T47D (cell line): ENCODE measurements at places on chromosomes 1 and 21.

GRCh38 chr1:100266741-100267140 lies 725 bp downstream of the RTCA start:
- no peak for DNase-seq

DNA sequence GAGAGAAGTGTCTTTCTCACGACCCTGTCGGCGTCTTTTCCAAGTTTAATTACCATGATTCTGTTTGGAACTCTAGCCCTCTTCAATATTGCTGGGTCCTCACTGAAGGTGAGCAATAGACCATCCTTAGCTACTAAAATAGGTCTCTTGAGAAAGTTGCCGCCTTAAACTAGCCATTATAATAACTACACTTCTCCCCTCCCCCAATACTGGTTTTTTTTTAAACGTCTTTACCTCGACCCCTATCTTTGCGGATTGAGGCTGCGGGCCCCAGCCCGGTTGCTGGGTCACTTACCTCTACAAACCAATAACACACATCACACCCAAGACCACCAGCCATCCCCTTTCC lies 672 bp downstream of the ENSA start:
- no peak for DNase-seq

GRCh38 chr1:43994794-43995790 lies 3.7 kb downstream of the CCDC24 start:
- no peak for DNase-seq

DNA sequence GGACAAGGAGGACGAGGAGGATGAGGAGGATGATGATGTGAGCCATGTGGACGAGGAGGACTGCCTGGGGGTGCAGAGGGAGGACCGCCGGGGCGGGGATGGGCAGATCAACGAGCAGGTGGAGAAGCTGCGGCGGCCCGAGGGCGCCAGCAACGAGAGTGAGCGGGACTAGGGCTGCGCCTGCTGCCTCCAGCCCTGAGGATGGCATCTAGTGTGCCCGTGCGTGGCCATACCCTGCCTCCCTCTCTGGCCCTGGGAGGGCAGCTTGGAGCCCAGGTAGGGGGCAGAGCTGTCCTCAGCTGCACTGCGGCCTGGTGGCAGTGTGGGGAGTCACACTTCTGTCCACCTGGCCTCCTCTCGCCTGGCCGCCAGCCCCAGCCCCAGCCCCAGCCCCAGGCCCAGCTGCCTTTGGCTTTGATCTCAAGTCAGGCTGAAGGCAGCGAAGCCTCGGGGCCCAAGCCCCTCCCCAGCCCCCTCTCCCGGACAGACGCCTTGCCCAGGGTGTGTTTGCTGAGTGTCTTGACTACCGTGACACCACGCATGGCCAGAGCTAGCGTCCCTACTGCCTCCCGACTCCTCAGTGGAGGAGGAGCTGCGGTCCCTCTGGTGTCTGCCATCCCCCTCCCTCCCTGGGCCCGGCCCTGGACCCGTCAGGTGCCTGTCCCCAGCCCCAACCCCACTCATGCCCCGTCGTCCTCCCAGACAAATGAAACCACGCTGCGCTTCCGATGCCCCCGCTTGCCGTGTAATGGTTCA lies 155.2 kb downstream of the PEX14 start:
- no peak for DNase-seq

GRCh38 chr1:41003127-41003639 lies 18.3 kb downstream of the SLFNL1 start:
- no peak for DNase-seq

DNA sequence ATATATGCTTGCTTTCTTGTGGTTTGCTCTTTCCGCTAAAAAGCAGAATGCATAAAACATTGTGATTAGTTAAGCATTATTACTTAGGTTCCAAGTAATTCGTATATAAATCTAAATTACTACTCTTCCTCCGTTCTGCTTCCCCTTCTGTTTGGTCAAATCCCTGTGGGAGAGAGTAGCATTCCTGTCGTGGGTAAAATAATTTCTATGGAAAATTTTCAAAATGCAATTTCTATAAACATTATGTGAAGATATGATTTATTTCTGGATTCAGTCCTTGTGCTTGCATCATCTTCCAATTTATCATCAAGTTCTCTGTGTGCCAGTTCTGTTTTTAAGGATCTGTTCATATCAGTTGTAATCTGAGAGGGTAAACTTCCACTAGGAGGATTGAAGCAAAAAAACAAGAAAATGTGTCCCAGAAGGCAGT lies 7.2 kb upstream of the WARS2 start:
- no peak for DNase-seq

- DNase-seq: no peak
These were observed 19.2 kb upstream of the PIGK start for GRCh38 chr1:77238462-77238861.

DNA sequence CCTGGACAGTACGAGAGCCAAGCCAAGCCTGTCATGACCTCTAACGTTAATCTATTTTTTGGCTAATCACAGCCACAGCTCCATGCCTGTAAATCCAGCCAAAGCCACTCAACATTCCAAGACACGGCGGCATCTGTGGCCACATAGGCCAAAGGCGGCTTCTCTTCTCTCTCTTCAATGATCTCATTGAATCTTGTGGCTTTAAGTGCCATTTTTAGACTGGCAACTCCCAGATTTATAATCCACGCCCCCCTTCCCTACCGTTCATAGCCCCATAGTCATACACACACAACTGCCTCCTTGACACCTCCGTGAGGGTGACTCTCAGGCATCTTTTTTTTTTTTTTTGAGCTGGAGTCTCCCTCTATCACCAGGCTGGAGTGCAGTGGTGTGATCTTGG lies 5.7 kb upstream of the SELENON start:
- DNase-seq: no peak

DNA sequence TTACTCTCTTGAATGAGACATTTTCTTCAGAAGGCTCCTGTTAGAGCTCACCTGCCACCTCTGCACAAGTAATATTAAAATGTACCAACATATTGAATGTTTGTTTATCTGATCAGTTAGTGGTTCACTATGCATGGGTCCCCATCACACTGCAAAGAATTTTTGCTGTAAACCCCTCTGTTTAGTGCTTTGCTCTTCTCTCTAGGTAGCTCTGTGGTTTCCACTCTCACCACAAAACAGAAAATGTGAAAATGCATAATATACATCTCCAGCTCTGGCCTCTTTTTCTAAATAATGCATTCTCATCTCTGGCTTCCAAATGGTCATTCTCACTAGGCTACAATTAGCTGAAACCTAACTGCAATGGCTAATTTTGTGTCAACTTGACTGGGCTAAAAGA lies 176.7 kb downstream of the TRIM33 start:
- no peak for DNase-seq

- no peak for DNase-seq
These were observed 1.3 kb downstream of the CRNN start for GRCh38 chr1:152412756-152413155.

DNA sequence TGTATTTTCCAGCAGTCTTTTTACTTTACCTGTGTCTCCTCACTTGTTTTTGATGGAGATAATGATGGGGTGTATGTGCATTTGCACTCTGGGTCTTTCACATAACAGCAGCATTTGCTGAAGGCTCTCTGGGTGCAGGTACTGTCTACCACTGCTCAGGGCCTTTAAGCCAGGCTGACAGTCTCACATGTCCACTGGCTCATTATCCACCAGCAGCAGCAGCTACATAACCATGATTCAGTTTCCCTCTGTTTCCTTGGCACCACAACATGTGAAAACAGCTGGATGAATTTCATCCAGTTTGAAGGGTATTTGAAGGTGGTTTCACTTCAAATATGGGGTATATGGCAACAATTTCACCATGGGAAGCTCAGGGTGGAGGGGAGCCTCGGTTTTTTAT lies 41.2 kb upstream of the ROR1 start:
- no peak for DNase-seq

DNA sequence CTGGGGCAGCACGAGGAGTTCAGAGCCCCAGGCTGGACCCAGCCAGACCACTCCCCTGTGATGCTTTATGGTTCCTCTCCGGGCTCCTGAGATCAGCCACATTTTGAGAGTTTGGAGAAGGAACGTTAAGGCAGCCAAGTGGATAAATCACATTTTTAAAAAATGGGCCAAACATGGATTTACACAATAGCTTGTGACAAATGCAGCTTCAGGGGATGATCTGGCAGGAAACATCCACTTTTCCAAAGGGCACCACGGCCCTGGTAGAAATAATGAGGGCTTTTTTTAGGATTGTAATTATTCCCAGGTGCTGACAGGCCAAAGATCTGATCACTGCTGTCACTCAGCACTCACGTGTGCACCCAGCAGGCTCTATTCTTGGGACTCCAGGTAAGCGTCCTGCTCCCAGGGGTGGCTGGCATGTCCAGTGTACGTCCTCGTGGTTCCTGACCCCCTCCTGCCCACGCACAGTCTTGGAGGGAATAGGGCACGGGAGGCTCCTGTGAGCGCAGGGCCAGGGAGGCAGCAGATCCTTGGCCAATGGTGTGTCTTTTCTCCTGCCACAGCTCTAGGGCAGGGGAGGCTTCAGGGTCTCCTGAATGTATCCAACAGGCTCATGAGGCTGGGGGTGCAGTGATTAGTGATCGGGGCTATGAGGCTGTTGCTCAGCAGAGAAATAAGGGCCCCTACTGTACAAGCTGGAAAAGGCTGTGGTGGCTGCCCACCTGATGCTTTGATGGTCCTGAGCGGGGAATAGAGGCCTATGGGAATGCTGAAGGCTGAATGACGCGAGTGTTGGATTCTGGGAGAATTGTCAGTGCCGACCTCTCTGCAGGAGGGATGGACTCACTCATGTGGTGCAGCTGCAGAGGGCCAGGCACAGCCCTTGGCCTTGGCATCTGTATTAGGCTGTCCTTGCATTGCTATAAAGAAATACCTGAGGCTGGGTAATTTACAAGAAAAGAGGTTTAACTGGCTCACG lies 415.7 kb downstream of the PTPRU start:
- no peak for DNase-seq

- no peak for DNase-seq
These were observed 93.7 kb downstream of the HHIPL2 start for GRCh38 chr1:222454186-222454585.

DNA sequence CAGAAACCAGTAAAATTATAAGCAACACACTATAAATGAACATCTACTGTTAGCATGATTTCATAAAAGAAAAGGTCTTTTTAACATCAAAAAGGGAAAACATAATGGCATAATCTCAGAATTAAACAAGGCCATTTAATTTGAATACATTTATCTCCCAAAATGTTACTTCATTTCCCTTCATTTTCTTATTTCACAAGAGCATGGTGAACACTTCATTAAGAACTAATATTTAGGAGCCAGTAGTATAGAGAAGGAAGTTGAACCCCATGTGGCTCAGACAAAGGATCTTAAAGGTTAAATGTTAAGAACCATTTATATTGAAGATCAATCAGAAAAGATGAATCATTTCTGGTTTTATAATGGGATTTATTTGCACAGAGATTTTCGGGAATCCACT lies 981.7 kb downstream of the TTLL7 start:
- DNase-seq: no peak

- DNase-seq: no peak
These were observed 107.2 kb downstream of the SIM2 start for GRCh38 chr21:36806103-36806502.

DNA sequence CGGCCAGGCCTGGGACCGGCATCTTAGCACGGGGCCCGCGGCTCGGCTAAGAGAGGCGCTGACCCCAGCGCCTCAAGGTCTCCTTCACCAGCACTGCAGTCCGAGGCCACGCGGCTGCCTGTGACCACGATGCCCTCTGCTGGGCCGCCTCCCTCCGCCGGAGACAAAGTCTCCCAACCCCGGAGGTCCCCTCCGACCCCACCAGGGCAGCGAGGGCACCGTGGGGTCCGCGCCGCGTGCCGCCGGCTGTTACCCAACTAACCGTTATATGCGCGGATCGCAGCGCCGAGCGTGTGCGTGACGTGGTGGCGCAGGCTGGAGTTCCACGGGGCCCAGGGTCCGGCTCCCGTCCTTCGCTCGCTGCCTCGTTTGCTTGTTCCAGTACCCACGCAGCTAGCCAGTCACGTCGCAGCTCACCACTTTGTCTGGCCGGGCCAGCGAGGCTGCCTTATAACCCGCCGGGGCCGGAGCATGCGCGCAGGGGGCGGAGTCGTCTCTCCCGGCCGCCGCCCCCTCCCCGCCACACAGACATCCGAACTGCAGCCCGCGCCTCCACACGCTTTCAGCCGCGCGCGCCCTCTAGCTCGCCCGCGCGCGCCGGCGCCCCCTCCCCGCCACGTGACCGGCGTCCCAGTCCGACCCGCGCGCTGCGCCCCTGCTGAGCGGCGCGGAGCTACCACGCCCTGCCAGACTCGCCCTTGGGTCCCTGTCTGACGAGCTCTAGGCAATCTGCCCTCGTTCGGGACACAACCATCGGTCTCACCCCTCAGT lies at the start of gene SLC16A1:
Gene SLC16A1, minus strand, starts transcription at position 424 of the 771 bp plus-strand sequence. CDS start 26,888 bp downstream, outside the sequence.
- DNase-seq: peak; percentile 46

DNA sequence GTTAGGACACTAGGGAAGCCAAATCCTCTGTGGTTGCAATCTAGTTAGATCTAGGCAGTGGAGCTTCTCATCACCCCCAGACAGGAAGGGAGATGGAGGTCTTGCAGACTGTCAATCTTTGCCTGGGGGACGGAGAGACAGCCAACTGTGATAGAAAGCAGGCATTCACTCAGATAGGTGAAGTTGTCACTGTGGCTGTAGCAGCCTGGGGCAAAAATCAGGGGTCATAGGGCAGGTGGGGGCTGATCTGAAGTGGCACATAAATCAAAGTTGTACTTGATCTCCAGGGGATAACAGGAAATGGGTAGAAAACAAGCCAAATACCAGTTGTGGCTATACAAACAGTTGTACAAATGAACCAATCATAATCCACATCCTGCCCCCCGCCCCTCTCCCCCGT lies 620.9 kb upstream of the USP24 start:
- no peak for DNase-seq

GRCh38 chr1:224203243-224204016 lies 20.4 kb downstream of the DEGS1 start:
- no peak for DNase-seq

GRCh38 chr1:54453509-54453908 lies 47.3 kb upstream of the SSBP3 start:
- no peak for DNase-seq

DNA sequence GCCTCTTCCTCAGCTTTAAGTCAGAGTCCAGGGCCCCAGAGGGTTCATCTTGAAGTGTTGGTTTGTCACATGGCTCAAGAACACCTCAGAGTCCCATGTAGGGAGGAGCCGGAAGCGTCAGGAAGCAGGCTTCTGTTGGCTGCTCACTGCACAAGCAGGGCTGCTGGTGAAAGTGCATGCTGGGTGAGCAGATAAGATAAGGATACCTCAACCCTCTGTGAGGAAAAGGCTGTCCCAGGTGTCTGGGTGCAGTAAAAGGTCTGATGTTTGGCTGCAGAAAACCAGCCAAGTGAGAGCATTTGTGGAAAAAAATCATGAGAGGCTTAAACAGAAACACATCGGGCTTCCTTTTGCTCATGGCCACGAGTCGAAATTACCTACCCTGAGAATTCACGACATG lies 6.2 kb upstream of the TEX35 start:
- DNase-seq: no peak

DNA sequence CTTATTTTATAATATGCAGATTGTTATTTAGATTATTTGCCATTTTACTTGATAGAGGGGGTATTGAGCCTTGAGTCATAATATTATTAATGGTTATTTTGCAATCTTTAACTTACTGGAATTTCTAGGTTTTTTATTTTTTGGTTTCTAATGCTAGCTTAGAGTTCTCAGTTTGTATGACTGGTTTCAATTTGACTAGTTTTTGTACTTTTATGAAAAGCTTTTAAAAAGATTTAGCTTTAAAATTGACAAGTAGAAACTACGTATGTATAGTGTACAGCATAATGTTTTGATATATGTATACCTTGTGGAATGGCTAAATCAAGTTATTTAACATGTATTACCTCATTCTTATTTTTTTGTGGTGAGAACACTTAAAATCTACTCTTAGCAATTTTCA lies 41.5 kb downstream of the CEP350 start:
- DNase-seq: no peak

- DNase-seq: no peak
These were observed 75.2 kb downstream of the BEND5 start for GRCh38 chr1:48701445-48701844.
